Activated T-helper 2 cell treated with anti-CD3 and anti-CD28 coated beads, Interferon-gamma antibody, Interleukin-2, Interleukin-4, amounts not matched to agents 10 μg/mL and 5 μg/mL and 100 μg/mL, durations not matched to agents 14 hours and 24 hours and 36 hours (primary cell): ENCODE measurements at places on chromosomes 2 and 18.

DNA sequence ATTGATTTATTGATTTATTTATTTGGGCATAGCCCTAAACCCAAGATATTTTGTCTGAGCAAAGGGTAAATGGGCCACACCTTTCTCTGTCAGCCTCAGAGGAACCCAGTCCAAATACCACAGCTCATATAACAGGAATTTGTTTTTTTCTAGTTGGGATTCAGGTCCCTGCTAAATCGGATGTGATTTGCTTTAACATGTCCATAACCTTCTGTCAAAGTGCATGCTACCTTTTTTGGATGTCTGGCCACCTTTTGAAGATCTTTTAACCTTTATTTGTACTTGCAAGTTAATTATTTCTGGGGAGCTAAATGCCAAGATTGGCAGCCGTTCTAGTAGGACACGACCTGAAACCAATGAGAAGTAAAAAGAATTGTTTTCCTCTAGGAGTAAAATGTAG is 303.2 kb upstream of the UBE2E3 start:
- no peak for DNase-seq

DNA sequence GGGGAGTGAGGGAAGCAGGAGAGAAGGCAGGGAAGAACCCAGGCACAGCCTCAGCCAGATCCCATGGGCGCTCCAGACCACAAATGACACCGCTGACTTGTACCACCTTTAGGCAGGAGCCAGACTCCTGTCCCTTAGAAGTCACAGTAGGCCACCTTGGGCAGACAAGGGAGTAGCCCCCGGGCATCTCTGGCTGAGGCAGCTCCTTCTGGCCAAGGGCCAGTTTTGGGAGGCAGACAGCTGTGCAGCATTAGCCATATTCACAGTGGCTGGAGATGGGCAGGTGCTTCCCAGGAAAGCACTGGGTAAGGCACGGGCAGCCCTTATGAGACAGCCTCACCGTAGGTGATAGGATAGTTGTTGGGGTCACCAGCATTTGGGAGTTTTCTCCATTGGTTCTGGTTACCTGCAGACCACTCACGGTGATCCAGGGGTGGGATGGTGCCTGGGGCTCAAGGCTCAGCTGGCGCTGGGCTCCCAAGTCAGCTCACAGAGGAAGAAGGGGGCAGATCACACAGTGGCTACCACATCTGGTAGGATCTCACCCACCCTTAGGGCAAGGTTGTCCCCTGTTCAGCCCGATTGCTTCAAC is 2.1 kb downstream of the ASTL start:
- DNase-seq, result no peak

DNA sequence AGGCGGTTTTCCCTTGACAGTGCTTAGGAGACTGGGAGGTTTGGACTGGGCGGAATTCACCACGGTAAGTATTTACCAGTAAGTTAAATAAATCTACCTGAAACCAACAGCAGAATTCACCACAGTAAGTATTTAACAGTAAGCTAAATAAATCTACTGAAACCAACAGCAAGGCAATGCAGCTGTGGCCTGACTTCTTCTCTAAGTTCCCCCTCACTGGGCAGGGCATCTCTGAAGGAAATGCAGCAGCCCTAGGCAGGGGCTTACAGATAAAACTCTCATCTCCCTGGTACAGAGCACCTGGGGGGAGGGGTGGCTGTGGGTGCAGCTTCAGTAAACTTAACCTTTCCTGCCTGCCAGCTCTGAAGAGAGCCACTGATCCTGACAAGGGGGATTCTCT is 432.5 kb upstream of the LRRTM1 start:
- no peak for DNase-seq

DNA sequence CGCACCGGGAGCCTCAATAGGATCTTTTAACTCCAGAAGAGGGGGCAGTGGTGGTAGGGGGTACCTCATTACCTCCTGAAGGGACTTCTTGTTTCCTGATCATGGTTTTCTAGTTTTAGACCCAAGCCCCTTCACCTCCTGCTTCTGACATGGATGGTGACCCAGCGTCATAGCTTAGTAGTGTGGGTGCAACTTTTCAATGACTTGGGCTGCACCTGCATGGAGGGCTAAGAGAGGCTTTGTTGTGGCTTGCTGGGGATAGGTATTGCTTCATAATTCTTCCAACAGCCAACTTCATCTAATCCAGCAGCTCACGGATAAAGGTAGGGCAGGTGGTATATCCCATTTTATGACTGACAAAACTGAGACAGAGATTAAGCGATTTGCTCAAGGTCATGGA is 3.0 kb downstream of the SLC1A4 start:
- DNase-seq, result no peak

DNA sequence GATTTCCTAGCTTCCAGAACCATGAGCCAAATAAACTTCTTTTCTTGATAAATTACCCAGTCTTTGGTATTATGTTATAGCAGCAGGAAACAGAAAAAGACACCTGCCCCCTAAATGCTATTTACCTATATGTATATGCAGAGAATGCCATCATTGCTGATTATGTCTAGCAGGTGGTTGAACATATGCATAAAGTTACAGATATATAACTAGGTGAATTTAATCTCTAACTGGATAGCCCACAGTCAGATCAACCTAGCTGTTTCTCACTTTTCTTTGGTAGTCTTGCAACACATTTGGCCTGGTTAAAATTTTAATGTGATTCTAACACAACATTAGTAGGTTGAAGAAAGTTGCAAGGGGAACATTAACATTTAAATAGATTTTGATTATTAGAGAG is 7.1 kb upstream of the CERS6 start:
- no peak for DNase-seq

DNA sequence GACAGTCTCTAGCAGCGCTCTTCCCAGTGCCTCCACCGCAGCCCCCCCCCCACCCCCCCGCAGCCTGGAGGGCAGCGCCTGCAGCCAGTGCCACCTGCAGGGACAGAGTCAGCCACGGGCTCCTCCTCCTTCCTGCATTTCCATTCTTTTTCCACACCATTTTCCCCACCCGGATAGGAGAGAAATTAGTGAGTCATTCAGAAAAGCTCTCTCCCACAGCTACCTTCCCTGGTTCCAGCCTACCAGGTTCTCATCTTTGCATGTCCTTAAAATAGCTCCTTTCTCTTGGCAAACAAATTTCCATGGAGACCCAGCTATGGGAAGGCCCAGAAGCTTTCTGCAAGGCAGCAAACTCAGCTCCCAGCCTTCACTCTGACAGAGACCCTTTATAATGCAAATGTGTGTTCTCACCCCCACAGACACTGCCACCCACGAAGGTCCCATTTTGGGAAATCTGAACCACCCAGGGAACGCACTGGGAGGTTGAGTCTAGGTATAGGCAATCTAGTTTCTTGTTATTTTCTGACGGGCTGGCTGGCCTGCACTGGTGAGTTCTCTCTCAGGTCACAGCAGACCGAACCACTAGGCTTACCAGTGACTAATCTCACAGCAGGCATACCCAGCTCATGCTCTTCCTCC is 41.8 kb upstream of the ATG16L1 start:
- DNase-seq, result no peak

DNA sequence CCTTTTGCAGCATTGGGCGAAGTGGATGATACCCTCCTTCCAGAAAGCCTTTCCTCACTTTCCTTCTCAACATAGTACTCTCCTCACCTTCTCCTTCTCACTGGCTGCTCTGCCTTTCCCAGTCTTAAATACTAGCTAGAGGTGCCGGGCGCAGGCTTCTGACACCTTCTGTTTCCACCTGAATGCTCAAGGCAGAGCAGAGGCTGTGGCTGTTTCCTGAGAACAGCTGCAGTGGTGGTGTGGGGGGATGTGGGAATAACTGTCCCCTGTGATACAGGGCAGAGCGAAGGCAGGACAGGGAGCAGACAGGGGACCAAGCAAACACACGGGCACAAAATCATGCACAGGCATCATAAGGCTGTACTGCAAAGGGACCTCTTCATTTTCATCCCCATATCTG is 303.1 kb downstream of the SS18 start:
- DNase-seq, result no peak

GRCh38 chr18:51128533-51128932 is 68.9 kb downstream of the MEX3C start:
- no peak for DNase-seq

DNA sequence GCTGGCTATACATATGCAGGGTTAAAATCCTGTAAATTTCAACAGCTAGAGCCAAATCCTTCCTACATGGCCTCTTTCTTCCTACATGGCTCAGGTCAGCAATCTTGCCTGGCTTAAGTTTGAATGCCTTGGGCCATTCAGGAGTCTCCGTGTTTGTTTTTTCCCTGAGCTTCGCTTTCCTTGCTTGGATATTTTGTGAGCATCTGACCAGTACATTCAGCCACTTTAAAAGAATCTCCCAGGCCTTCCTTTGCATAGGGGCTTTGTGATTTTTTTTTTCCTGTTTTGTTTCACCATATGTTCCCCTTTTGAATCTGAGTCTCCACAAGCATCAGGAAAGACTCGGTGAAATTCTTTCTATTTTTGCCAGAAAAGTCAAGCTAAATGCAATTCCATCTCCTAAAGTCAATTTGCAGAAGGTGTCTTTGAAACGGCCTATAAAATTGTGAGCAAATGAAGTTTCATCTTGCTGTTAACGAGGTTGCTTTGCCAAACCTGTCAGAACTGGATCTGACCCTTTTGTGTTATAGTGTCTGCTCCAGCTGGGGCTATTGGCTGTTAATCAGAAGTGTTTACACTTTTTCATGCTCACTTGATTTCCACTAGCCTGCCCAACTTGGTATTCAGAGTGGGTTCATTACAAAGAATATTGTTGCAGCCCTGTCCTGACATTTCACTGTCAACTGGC is 256.9 kb downstream of the DCC start:
- DNase-seq, result no peak

GRCh38 chr2:2769481-2770431 is 438.7 kb upstream of the MYT1L start:
- DNase-seq, result no peak

DNA sequence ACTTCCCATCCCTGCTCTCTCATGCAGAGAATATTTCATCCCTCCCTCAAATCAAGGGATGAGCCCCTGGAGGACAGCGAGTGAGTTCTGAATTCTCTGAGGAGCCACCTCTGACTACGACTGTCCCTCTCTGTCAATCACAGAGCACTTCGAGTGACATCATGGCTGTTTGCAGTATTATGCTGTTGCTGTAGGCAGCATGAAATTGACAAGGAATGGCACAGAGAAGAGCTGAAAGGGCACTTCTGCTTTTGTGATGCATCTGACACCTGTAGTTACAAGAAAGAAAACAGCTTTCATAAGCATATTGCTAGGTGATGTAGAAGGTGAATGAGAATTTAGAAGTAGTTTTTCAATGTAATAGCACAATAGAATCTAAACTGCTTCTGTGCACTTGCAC is 166.9 kb downstream of the ARHGAP15 start:
- DNase-seq, result no peak

GRCh38 chr2:146917431-146918042 is 927.3 kb upstream of the ACVR2A start:
- DNase-seq, result no peak

DNA sequence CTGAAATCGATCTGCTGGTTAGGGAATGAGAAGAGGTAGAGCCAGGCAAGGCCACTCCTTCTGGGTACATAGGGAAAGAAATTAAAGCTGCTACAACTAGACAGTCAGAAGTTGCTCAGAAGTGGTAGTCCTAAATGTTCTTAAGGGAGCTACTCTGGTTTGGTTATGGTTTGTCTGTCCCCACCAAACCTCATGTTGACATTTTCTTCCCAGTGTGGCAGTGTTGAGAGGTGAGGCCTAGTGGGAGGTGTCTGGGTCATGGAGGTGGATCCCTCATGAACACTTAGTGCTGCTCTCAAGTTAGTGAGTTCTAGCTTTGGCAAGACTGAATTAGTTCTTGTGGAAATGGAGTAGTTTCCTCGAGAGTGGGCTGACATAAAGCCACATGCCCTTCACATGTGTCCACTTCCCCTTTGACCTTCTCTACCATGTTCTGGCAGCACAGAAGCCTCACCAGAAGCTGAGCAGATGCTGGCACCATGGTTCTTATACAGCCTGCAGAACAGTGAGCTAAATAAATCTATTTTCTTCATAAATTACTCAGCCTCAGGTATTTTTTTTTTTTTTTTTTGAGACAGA is 14.7 kb downstream of the RNF103 start:
- DNase-seq, result no peak

DNA sequence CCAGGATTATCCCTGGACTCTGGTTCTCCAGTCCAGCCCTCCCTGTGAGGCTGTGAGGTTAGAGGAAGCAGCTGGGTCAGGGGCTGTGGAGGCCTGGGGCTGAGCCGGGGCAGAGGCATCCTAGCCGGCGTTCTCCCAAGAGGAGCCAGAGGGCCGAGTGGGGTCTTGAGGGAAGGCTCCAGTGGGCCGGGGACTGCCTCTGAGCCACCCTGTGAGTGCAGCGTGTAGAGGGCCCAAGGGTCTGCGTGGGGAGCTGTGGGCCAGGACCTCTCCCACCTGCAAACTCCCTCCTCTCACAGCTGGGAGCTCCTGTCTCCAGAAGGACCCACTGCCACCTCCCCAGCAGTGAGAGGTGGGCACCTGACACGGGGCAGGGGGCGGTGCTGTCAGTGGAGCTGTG is 41.0 kb downstream of the GLI2 start:
- no peak for DNase-seq

- no peak for DNase-seq
Observed at GRCh38 chr2:227804975-227805374, 8.7 kb upstream of the CCL20 start.

- DNase-seq, result no peak
Observed at GRCh38 chr2:8380026-8380425, 301.8 kb upstream of the ID2 start.

DNA sequence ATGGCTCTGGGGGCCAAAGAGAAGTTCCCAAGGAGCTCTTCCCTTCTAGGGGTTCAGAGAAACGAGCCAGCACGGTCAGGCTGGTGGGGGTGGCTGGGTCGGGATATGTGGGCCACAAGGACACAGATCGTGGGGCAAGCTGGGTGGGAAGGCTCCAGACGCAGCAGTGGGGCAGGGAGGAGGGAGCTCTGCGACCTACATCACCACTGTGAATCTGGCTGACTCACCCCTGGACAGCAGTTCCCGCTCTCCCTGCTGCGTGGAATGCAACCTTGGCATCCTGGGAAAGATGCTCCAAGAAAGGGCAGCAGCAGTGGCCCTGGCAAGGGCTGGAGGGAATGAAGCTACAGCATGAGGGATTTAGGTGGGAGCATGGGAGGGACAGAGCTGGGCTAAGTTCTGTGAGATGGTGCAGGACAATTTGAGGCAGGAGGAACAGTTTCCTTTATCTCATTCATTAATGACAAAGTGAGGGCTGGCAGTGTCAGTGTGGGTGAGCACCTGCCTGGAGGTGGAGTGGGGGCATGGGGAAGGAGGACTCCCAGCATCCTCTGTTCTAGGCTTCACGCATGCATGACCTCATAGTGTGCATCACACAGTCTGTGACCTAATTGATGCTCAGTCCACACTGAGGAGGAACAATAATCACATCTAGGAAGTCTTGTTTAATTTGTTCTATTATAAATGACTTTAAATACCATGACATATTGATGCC is 25.0 kb downstream of the CELF4 start:
- no peak for DNase-seq

GRCh38 chr2:101113441-101114267 is 37.5 kb downstream of the TBC1D8 start:
- DNase-seq, result no peak

GRCh38 chr2:17792515-17792914 is 23.7 kb upstream of the MSGN1 start:
- DNase-seq, result no peak

- no peak for DNase-seq
Observed at GRCh38 chr18:31268985-31269406, 49.0 kb upstream of the DSG1 start.

GRCh38 chr18:22900558-22901238 is 32.4 kb upstream of the RBBP8 start:
- DNase-seq, result no peak
